ENCODE measurements at places on chromosomes 4 and X.
A peak's percentile ranks its signal among the peaks of the same experiment; 100 is the strongest.

DNA sequence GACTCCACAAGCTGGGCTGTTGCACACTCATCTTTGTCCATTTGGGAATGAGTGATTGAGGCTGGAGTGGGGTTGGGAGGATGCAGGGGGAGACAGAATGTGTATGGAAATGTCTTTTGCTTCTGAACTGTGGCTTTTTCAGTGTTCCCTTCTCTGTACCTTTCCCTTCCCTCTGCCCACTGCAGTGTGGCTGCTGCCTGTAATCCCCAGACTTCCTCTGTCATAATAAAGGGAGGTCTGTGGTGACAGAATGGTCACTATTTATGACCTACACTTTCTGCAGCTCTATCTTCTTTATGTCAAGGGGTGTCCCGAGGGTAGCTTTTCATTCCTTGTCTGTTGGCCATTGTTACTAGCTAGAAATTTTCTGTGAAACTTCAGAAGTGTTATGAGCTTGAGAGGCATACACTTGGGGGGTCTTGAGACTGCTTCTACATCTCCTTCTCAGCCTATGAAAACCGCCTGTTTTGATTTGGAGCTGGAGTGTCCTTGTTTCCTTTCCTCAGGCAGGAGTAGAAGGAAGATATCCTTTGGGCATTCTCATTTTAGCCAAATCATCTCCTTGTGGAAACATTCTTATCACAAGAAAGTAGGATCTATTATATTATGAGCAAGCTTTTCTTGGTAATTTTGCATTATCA, 63.0 kb downstream of the ANK2 start:
- no peak for DNase-seq

- no peak for DNase-seq
These were observed 84.1 kb downstream of the LDB2 start for GRCh38 chr4:16814361-16814760.

DNA sequence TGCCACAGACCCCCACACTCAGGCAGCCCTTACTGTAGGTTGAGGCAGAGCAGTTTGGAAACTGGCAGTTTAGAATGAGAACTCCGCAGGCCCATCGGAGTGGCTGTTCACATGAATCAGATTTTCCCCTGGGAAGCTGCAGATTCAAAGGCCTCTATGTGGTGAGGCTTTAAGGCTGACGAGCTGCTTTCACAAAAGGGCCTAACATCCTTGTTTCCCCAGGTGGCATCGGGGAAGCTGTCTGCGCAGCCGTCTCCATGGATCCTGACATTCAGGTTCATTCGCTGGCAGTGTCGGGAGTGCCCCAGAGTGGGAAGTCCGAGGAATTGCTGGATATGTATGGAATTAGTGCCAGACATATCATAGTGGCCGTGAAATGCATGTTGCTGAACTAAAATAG, 33.7 kb downstream of the TKTL1 start:
- no peak for DNase-seq

DNA sequence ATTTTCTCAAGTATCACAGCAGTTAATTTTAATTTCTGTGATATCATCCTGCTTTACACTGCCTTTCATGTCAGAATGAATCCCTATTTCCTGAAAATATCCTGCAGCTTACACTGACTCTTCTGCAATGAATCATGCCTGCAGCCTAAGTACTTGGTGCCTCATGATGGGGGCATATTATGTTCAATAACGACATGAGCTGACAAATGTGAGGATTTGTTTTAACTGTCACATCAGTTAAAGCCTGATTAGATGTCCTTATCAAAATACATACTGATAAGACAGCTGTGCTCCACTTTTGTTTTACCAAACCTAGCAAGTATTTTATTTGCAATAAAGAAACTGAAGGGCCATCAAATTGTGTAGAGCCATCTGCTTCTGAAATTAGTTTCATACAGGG, 359.9 kb upstream of the AGA start:
- DNase-seq, result no peak

GRCh38 chrX:72465889-72466288, 106.8 kb downstream of the HDAC8 start:
- DNase-seq, result no peak

- no peak for DNase-seq
These were observed 1480.5 kb upstream of the IGFBP7 start for GRCh38 chr4:58590722-58591121.

DNA sequence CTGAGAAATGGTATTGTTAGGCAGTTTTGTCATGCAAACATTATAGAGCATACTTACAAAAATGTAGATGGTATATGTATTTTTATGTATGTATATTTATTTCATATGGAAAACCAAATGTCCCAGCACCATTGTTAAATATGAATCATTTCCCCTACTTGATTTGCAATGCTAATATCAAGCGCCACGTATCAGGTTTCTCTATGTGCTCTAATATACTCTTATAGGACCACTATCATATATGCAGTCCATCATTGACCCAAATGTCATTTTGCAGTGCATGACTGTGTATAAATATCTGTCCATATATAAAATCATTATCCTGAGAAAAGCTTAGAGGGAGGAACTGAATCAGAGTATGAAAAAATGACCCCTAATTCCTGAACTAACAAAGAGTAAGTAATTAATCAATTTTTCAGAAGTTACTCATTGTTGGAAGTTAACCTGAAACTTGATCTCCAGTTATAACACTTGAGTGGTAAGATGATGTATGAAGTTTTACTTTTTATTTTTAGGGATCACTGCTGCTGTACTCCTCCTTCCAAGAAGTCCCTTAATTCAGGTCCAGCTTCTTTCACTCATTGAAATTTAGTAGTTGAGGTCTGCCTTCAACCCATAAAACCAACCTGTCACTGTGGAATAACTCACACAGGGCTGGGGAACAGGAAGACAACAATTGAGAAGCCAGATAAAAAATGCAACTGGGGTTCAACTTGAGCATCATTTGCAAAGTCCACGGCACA, 134.8 kb upstream of the LDB2 start:
- no peak for DNase-seq

- no peak for DNase-seq
These were observed 23.2 kb upstream of the ZCCHC13 start for GRCh38 chrX:74280759-74281158.

DNA sequence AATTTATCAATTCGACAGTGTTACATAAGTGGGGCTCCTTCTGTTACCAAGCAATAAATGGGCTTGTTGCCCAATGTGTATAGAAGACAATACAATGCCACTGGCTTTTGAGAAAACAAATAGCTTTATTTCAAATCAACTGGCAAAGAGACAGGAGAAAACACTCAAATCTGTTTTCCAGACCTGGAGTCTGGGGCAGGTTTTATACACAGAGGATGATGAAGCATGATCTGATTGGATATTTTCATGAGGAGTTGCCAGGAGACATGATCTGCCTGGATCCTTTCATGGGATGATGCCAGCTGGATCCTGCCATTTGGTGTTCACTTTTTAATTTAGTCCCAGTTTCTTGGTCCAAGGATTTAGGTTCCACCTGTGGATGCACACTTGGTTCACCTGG, 287.9 kb downstream of the CXXC4 start:
- no peak for DNase-seq

GRCh38 chrX:40132751-40133150, 35.0 kb upstream of the BCOR start:
- DNase-seq, result no peak

GRCh38 chr4:26793735-26794134, 66.9 kb upstream of the STIM2 start:
- no peak for DNase-seq

GRCh38 chrX:17706676-17707075, 30.6 kb upstream of the SCML1 start:
- DNase-seq, result no peak

DNA sequence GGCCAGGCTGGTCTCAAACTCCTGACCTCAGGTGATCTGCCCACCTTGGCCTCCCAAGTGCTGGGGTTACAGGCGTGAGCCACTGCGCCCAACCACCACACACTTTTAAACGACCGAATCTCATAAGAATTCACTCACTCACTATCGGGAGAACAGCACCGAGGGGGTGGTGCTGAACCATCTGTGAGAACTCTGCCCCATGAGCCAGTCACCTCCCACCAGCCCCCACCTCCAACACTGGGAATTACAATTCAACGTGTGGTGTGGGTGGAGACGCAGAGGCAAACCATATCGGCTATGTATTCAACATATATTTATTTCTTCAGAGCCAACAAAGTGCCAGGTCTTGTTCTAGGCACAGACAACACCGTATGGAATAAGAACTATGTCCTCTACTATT, 3.6 kb downstream of the TLR3 start:
- DNase-seq, result no peak

- DNase-seq, result peak; percentile 50
These were observed 56.6 kb downstream of the LINC00632 start for GRCh38 chrX:140766024-140766611.

- no peak for DNase-seq
These were observed 2.4 kb upstream of the STIM2 start for GRCh38 chr4:26858035-26858918.

DNA sequence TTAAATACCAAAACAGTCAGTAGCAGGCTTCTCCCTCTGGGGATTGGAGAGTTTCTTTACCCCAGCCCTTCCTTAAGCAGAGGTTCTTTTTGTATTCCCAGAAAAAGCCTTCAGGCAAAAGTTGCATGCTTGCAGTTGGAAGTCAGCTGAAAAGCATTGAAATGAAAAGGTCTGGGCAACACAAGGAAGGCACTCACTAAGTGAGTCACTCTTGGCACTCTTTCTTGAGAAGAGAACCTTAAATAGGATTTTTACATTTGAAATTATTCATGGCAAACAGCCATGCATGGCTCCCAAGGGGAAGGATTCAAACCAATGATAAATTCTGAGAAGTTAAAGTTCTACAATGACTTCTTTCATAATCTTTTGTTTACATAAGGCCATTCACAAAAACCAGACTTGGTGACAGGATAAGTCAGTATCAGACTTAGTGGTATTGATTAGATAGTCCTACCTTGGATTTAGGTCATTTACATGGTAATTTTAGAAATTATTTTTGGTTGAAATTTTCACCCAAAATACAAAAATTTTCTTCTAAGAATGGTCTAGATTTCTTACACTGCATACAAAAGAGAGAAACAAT, 2068.9 kb downstream of the PCDH7 start:
- no peak for DNase-seq
